ENCODE measurements at places on chromosomes 5 and 9.

GRCh38 chr5:140591747-140592372 is 27.2 kb downstream of the SLC35A4 start:
- no peak for DNase-seq

DNA sequence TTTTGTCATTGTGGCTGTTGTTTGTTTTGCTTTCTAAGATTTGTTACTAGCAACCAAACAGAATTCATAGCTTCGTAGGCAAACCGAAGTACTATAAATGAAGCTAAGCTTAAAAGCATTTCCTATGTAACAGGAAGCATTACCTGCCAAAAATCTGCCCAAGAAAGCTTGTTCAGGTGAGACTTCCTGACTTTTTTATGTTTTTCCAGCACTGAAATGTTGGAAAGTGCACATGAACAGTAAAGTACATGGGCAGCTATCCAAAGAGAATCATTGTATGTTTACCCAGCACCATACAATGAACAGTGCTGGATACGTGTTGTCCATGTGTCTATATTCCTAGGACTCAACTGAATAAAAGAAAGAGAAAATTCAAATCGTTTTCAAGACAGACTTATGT is 247.1 kb downstream of the NFIB start:
- DNase-seq, result no peak

DNA sequence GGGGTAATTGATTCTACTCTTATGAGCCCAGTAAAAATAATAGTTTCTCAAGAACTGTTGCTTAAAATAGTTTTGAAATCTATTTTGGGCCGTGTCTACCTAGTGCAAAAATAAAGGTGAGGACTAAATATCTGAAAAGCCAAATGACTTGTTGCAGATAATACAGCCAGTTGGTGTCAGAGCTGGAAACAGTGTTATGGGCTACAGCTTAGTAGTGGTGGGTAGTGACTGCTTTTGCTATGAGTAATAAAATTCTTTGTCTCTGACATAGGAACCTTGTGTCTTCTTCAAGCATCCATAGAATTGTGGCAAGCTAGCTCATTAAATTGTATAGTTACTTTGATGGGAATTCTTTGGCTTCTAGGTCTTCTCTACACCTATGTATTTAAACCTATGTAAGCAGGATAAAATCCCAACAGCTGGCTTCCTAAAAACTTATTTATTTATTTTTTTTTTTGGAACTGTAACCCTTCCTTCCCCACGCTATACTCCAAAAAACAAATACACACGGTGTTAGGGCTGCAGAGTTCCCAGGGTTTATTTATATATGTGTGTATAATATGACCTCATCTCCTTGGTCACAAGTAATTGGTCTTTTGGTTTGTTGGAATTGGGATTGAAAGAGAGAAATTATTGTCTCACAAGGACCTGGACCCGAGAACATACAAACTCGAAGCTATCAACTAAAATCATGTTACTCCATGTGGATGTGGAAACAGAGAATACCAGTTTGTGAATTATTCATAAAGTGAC is 138.0 kb downstream of the NUDT12 start:
- DNase-seq, result no peak

DNA sequence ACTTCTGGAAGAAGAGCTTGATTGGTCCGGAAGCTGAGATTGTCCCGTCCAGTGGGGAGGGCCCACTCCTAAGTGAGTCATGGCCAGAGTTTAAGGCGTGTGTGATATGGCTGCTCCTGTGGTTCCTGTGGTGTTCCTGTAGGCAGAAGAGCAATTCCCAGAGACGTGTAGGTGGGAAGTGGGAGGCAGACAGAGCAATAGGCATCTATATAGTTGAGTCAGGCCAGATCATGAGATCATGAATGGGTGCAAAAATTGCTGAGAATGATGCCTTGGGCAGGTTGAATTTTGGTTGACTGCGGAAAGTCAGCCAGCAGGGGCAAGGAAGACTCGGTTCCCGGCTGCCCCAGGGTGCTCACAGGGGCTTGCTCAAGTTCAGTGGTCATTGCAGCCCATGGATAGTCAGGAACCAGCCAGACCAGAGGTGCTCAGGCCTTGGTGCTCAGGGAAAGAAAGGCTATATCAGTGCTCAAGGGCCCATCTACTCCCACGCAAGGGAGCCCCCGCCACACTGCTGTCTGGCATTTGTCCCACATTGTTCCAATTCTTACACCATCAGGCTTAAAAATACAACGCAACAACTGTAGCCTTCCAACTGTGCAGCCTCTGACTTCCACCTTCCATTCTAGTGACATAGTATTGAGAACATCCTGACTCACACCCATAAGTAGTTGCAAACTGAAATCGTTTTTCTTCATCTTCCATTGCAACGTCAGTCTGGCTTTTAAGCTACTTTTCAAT is 21.0 kb upstream of the GSN start:
- DNase-seq, result no peak

DNA sequence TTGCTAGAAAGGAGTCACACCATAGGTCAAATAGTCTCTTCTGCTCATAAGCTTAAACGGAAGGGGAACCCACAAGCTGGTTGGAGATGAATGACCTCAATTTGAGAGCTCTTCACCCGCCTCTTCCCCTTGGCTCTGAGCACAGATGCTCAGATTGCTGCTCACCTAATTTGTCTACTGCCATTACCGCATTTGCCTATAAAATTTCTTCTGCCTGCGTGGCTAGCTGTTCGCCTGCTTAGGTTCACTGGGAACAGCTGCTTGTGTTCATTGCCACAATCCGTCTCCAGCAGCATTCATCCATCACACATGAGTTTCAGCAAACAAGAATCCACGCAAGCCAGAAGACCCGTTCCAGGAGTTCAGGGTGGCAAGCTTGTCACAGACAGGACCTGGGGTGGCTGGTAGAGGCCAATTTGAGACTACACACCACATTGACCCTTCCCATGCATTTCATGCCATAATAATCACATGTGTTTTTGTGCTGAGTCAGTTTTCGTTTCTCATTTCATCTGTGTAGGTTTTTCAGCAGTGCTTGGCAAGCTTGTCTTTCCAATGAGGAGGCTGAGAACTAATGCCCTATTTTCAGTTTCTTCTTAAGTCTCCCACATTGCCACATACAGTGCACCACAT is 50.2 kb upstream of the DNAH5 start:
- no peak for DNase-seq

GRCh38 chr5:129724647-129725046 is 23.2 kb upstream of the MINAR2 start:
- no peak for DNase-seq

GRCh38 chr5:180868960-180869359 is 7.9 kb upstream of the ZFP62 start:
- DNase-seq, result peak; percentile 26

DNA sequence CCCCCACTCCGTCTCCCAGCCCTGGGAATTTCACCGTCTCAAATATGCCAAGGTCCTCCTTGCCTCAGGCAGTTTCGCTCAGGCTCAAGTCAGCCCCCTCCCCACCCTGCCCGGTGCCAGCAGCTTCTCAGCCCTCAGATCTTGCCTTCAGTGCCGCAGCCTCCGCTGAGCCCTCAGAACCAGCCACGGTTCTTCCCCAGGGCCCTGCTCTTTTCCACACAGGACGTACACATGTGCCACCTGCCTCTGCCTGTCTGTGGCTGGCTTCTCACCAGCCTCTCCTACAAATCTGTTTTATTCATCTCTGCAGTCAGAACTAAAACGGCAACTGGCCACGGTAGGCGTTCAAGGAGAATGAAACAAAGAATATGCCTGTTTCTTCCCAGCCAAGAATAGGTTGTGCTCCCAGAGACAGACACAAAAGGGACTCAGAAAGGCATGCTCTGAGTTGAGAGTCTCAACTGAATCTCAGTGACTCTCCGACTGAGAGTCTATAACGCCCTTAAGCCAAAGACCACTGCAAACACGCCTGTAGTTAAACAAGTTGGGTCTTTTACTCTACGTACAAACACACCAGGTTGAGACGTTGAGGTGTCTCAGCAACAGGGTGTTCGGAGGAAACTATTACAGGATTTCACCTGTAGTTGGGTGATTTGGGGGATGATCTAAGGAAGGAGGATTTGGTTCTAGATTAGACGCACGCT is 10.6 kb upstream of the GRIN1 start:
- DNase-seq, result no peak

- DNase-seq, result no peak
These were observed 53.6 kb upstream of the SLC1A3 start for GRCh38 chr5:36552651-36553393.

DNA sequence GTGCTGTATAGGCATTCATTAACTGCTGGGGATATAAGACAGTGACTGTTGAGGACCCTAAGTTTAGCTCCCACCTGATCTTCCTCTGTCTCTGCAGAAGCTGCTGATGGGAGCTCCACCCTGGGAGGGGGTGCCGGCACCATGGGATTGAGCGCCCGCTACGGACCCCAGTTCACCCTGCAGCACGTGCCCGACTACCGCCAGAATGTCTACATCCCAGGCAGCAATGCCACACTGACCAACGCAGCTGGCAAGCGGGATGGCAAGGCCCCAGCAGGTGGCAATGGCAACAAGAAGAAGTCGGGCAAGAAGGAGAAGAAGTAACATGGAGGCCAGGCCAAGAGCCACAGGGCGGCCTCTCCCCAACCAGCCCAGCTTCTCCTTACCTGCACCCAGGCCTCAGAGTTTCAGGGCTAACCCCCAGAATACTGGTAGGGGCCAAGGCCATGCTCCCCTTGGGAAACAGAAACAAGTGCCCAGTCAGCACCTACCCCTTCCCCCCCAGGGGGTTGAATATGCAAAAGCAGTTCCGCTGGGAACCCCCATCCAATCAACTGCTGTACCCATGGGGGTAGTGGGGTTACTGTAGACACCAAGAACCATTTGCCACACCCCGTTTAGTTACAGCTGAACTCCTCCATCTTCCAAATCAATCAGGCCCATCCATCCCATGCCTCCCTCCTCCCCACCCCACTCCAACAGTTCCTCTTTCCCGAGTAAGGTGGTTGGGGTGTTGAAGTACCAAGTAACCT is 22.1 kb downstream of the PCDHGC5 start:
- DNase-seq, result no peak

All from activated T-helper 1 cell treated with anti-CD3 and anti-CD28 coated beads, Interleukin-2, amount 50 U/mL, for 16 hours (primary cell).